ENCODE measurements at places on chromosomes 16 and 17.

GRCh38 chr16:66381585-66382170 is 15.2 kb downstream of the CDH5 start:
- no peak for DNase-seq

- peak; percentile 10 for DNase-seq
Observed at GRCh38 chr16:82881516-82881915, 254.7 kb downstream of the CDH13 start.

GRCh38 chr16:79318143-79318899 is 282.2 kb downstream of the MAF start:
- DNase-seq, result no peak

GRCh38 chr16:78192734-78193488 is 93.5 kb downstream of the WWOX start:
- DNase-seq, result no peak

DNA sequence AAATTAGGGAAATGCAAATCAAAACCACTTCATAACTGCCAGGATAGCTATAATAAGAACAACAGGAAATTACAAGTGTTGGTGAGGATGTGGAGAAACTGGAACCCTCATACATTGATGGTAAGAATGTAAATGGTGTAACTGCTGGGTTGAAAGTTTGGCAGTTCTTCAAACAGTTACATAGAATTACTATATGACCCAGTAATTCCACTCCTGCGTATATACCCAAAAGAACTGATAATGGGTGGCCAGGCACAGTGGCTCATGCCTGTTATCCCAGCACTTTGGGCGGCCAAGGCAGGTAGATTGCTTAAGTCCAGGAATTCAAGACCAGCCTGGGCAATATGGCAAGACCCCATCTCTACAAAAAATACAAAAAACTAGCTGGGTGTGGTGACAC is 4.5 kb upstream of the CMTM4 start:
- DNase-seq, result no peak
